ENCODE measurements at places on chromosomes 6 and 20.
A peak's percentile ranks its signal among the peaks of the same experiment; 100 is the strongest.

DNA sequence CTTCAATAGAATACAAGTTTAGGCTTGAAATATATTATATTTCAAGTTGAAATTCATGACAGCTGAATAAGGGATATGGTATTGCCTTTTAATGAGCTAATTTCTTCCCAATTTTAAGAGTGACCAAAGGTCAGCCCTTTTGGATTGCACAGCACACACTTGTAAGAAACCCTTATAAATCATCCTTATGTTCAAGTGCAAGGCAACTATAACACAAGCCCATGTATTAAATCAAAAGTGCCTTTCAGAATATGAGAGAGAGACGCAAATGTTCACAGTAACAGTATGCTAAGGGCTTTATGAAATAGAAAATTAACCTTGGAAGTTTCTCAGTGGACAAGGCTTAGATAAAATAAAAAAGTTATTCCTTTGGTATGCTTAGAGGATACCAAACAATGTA is 121.7 kb upstream of the PTPRK start:
- no peak for DNase-seq

DNA sequence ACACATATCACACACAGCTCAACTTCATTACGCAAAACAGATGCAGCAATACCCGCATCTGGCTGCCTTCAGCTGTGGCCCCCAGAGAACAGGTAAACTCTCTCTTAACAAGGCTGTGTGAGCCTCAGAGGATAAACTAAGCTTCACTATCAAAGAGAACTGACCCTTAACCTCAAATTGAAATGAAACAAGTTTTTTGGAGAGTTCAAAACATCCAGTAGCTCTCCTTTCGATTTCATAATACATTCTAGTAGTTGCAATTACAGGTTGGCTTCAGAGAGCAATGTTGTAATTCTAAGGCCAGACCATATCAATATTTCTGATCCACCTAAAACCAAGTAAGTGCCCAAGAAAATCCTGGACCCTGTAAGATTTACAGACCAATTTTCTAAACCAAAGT is 113.5 kb downstream of the FAXC start:
- no peak for DNase-seq

GRCh38 chr6:167995302-167995701 is 2.2 kb upstream of the KIF25 start:
- DNase-seq: no peak

- DNase-seq: no peak
Observed at GRCh38 chr20:39581034-39581433, 618.9 kb downstream of the DHX35 start.

DNA sequence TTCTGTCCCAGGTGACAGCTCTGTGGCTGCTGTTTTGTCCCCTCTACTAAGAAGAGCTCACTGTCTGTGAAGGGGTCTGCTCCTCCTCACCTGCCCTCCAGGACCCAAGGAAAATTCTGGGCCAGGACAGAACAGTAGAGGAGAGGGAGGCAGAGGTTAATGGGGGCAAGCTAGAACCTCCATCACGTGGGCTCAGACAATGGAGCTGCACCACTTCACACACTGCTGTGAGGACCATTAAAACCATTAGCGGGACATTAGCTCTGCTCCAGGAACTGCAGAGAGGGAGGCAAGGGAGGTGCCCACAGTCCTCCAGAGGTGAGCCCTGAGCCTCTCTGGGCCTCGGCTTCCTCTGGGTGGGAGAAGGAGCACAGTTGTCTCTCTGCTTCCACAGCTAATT is 78.4 kb downstream of the NOL4L start:
- DNase-seq: no peak

GRCh38 chr6:10407018-10407673 is 7.7 kb downstream of the TFAP2A start:
- no peak for DNase-seq

GRCh38 chr20:10352934-10353824 is 80.8 kb downstream of the MKKS start:
- no peak for DNase-seq

GRCh38 chr6:13304101-13304500 is 24.2 kb downstream of the TBC1D7 start:
- no peak for DNase-seq

- no peak for DNase-seq
Observed at GRCh38 chr6:5605937-5606336, 344.6 kb downstream of the FARS2 start.

DNA sequence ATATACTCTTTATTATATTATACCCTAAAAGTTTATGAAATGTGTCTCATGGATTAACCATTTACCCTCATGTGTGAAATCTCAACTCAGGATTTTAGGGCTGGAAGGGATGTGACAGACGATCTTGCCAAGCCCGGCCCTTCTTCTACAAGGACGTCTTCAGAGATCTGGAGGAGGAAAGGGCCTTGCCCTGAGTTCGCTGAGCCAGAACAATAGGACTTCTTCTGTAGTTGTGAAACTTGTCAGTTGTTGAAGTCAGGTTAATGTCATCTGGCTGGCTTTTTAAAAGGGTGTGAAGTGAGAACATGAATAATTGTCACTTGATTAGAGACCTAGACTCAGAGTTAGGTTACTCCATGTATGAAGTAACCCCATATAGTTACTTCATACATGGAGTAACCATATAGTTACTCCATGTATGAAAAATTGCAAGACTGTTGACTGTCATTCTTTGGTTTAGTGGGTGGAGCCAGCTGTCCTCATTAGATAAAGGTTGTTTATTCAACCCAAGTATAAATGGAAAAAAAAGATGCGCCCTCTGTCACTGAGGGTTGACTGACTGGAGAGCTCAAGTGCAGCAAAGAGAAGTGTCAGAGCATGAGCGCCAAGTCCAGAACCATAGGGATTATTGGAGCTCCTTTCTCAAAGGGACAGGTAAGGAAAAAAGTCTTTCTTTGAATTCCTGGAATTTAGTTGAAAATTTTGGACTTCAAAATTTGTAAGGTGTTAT is at the start of gene ARG1:
TSS of gene ARG1 (plus strand) at position 541 of the 730 bp plus-strand sequence. CDS start at position 598, 57 bp downstream.
- no peak for DNase-seq

GRCh38 chr6:84057908-84058307 is 24.3 kb downstream of the MRAP2 start:
- DNase-seq: no peak

- peak; percentile 12 for DNase-seq
Observed at GRCh38 chr6:44156494-44157151, 2.0 kb upstream of the CAPN11 start.

GRCh38 chr20:58647796-58648501 is 3.1 kb upstream of the STX16 start:
- DNase-seq: no peak

DNA sequence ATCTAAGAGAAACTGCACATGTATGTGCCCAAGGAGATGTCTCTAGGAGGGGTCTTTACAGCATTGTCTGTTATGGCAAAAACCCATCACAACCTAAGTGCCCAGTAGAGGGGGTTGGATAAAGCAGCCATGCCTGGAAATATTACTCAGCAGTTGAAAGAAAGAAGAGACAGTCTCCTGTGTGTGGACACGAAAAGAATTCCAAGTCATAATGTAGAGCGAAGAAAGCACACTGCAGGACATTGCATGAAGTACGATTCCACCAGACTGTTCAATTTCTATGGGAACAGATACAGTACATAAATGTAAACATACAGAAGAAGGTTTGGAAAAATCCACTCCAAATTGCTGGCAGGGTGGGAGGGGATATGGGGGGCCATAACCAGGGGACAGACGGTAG is 7.3 kb upstream of the TGM2 start:
- DNase-seq: no peak

- no peak for DNase-seq
Observed at GRCh38 chr6:147947521-147947920, 395.1 kb upstream of the SASH1 start.

DNA sequence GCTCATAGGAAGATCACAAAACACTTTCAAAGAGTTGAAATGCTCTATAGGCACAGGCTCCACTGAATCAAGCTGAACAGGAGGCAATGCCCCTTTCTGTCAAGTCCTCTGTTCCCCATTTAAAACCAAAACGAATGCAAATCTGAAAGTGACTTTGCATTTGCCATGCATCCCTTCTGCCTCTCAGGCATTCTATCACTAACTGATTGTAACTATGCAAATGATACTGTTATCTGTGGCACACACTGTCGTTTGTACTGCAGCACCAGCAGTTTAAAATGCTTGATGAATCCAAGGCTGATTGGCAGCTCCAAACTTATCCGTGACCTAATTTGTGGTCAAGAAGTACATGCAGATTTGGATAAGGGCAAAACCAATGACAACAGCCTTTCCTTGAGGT is 1067.5 kb upstream of the MAP3K7 start:
- no peak for DNase-seq

GRCh38 chr6:15458021-15458459 is 204.8 kb downstream of the DTNBP1 start:
- DNase-seq: no peak

GRCh38 chr6:152979116-152979515 is 3.7 kb downstream of the FBXO5 start:
- no peak for DNase-seq

DNA sequence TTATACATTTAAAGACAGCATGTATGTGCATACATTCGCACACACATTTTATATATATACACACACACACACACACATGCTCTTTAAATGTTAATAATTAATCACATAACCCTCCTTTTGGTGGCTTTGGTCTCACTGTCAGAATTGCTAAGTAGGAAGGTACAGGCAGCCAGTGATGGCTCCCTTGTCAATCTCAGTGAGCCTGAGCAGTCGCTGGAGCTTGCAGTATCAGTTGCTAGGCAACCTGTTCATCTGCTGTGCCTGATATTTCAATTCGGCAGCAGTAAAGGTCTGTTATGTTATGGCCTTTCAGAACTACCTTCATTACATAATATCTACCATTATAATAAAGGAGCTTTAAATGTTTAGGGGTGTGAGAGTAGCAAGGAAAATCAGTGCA is 374.3 kb downstream of the LMBRD1 start:
- no peak for DNase-seq

- no peak for DNase-seq
Observed at GRCh38 chr6:154301086-154301625, 55.4 kb downstream of the IPCEF1 start.

DNA sequence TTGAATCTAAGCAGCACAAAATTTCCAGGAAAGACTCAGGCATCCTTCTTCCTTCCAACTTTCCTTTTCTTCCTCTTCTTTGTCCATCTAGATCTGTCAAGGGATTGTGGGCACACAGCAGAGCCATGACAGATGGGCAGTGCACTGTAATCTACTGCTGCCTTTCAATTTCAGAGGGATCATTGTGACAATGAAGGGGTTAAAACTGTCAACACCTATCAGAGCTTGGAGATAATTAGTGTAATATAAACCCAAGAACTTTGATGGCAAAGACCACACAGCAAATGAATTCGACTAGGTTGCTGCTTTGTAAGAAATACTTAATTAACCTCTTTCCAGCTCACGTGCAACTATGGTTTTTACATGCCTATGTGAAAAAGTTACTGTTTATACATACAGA is 55.0 kb downstream of the SAMD5 start:
- no peak for DNase-seq

GRCh38 chr6:4272996-4273395 is 137.6 kb upstream of the ECI2 start:
- DNase-seq: no peak

- DNase-seq: no peak
Observed at GRCh38 chr20:63267691-63268090, 4.9 kb upstream of the ARFGAP1 start.

DNA sequence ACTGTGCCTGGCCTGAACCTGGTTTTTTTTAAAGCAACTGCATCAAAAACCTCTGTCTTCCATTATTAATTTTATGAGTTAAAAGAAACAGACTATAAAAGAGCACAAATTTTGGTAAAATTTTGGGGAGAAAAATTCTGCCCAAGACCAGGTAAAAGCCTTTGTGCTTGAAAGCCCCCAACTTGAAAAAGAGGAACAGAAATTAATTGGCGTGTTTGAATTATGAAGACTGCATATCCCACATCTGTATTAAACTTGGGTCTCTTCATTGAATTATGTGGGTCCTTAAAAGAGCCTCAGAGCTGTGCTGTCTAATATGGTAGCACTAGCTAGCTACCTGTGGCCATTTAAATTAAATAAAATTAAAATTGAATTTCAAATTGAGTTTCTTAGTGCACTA is 41.2 kb downstream of the COL11A2 start:
- DNase-seq: no peak

GRCh38 chr20:58853976-58854637 is 1.6 kb downstream of the GNAS start:
- no peak for DNase-seq

DNA sequence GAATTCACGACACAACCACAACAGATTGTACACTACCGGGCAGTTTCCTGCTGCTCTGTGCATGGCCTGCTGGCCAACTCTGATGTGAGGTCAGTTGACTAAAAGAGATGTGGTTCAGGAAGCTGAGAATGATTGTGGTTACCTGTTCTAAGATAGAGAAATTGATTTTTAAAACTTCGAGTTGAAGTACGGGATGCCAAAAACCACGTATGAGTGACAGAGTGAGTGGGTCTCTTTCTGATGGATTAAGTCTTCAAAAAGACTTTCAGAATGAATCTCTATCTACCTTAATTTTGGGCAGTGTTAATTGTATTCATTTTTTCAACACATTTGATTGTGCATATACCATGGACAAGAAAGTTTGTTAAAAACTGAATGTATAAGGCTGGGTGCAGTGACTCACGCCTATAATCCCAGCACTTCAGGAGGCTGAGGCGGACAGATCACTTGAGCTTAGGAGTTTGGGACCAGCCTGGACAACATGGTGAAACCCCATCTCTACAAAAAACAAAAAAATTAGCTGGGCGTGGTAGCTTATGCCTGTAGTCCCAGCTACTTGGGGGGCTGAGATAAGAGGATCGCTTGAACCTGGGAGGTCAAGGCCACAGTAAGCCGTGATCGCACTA is 121.2 kb downstream of the SGK1 start:
- DNase-seq: no peak

- peak; percentile 66 for DNase-seq
Observed at GRCh38 chr20:9214685-9215084, 145.8 kb downstream of the PLCB4 start.

GRCh38 chr6:107661291-107661690 is 162.8 kb downstream of the SCML4 start:
- no peak for DNase-seq

DNA sequence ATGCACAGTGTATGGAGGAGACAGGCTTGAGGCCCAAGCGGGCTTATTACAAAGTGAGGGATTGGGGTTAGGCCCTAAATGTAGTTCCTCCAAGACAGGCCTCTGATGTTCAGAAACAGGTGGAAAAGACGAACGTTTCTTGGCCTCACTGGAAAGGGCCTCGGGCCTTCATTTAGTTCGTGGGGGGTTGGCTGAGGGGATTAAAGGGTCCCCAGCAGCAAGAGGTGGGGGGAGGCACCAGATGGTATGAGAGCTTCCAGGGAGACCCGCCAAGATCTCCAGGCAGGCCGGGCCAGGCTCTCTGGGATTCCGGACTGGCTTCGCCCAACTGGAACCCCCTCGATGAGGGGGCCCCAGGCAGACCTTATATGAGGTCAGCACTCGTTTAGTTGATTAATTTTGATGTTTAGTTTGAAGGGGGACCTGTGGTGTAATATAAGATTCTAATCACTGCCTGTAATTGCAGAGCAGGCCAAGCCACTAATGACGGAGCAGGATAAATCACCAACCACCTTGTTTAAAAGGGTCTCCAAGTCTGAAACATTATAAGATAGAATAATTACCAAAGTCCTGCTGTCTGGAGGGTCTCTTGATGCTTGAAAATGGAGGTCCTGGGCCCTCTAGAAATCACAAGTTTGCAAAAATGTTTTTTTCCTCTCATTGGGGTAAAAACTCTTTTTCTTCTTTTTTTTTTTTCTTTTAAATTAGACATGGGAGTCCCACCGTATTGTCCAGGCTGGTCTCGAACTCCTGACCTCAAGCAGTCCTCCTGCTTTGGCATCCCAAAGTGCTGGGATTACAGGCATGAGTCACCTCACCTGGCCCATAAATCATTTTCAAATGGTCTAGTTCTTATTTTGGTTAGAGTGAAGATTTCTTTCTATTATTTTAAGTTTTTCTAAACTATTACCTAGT is 2.2 kb downstream of the HMGA1 start:
- DNase-seq: no peak

All from suppressor macrophage (primary cell).